ENCODE measurements at places on chromosomes 11 and 22.

GRCh38 chr22:39994566-39995392 lies at the start of gene FAM83F:
Gene FAM83F (plus strand): TSS chr22:39994954. CDS start chr22:39995043, 89 bp downstream.
- peak; percentile 45 for DNase-seq

GRCh38 chr11:124612567-124613246 lies 1.5 kb downstream of the PANX3 start:
- DNase-seq = no peak

DNA sequence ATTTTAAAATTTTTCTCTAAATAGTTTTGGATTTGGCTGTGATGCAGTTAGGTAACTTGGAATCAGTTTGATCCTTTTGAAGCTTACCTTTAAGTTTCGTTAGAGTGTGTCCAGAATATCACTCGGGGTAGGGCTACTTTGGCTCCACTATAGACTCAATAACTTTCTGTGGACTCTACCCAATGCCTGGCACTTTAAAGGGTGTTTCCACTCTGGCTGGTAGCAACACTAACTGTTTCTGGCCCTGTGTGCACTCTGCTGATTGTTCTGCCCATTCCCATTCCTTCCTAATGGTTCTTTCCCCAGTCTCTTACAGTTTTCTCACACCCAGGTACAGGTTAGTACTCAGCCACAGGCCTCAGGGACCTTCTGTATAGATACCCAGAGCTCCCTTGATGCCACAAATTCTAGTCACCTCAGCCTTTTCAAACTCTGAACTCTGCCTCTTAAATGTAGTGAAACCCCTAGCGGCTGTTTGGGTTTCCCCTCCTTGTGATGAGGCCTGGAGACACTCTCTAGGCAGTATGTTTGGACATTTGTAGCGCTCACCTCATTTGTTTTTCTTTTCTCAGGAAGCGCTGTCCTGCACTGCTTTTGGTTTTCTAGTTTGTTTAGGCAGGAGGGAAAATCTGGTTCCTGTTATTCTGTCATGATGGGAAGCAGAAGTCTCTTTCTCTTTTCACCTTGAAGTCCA lies 16.8 kb downstream of the CUL5 start:
- DNase-seq = no peak

- no peak for DNase-seq
These were observed 1.2 kb downstream of the MSANTD2 start for GRCh38 chr11:124798991-124799347.

- no peak for DNase-seq
These were observed 7.8 kb upstream of the JAML start for GRCh38 chr11:118232659-118233058.

GRCh38 chr11:86247608-86248007 lies 3.1 kb downstream of the EED start:
- DNase-seq = peak; percentile 99

- DNase-seq = peak; percentile 76
These were observed 38.1 kb upstream of the ADA2 start for GRCh38 chr22:17257121-17258001.

DNA sequence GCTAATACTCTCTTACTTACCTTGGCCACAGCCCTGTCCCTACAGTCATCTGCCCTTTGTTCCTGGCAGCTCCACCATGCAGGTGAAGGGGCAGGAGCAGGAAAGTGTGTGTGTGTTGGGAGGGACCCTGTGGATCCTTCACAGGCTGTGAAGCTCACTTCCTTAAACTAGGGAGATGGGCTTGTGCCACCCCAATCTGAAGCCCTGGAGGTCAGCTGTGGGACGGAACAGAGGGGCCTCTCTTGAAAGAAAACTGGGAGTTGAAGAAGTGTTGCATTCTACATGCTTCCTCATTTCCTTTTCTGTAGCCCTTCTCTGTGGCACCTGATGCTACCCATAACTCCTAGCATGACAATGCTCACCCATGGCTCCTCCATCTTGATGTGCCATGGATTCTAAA lies 11.7 kb downstream of the FADS1 start:
- DNase-seq = no peak

GRCh38 chr22:35126993-35127392 lies 61.0 kb downstream of the ISX start:
- DNase-seq = no peak

- DNase-seq = no peak
These were observed 9.6 kb upstream of the APOBEC3B start for GRCh38 chr22:38972558-38972957.

GRCh38 chr11:66686100-66686785 lies 8.6 kb upstream of the RBM4B start:
- no peak for DNase-seq

DNA sequence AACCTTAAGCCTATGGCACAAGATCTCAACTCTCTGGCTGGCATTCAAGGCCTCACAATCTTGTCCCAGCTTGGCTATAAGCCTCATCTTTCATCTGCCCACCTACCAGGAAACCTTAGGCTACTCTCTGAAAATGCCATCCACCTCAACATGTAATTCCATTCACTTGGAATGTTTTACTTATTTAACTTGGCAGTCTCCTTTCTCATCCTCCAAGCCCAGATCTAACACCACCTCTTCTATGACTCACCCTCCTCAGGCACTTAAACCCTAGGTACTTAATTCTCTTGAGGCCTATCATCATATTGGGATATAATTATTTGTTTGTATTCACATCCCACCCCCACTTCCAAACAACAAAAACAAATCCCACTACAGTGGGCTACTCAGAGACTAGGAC lies 15.0 kb downstream of the POGLUT3 start:
- DNase-seq = no peak

DNA sequence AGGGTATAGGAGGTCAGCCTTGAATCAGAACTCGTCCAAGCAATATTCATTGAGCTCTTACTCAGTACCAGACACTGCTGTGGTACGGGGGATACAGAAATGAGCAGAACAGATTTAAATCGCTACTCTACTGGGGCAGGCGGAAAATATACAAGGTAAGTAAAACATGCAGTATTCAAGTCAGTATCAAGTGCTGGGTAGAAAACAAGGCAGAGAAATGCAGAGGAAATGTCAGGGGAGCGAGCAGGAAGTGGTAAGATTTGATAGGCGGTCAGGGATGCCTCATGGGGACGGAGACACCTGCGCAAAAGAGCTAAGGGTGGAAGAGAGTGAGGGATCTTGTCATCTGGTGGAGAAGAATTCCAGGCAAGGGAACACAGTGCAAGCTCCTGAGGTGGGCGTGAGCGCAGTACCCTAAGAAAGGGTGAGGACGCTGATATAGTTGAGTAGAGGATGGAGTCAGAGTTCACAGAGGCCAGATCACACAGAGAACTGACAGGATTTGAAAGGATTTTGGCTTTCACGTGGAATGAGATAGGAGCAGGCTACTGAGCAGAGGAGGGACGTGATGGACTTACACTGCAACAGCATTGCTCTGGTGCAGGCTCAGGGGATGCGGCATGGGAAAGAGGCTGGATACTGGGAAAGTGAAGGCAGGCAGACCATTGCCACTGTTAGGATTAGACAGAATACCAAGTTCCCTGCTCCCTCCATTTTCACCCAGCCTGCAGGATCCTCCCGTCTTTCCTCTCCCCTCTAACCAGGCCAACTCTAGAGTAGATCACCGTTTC lies 35.8 kb downstream of the SC5D start:
- no peak for DNase-seq

Measured in NCI-H2171 treated with DMSO at 0.1 percent for 48 hours (cell line).